CD4-positive, alpha-beta T cell treated with Interleukin-4 for 4 hours (primary cell): ENCODE measurements at places on chromosomes 16 and 17.

DNA sequence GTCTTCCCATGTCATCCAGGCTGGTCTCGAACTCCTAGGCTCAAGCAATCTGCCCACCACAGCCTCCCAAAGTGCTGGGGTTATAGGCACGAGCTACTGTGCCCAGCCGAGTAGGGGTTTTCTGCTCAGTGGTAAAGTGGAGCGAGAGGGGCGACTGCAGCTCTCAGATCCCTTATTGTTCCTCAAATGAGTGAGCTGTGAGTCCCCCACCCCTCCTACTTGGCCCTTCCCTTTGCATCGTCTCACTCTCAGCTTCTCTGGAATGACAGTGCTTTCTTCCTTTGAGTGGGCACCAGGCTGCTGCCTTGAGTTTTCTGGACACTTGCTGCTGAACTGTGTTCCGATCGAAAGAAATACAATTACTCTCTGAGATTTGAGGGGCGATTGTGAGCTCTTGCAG is 63.5 kb downstream of the MSI2 start:
- no peak for DNase-seq

DNA sequence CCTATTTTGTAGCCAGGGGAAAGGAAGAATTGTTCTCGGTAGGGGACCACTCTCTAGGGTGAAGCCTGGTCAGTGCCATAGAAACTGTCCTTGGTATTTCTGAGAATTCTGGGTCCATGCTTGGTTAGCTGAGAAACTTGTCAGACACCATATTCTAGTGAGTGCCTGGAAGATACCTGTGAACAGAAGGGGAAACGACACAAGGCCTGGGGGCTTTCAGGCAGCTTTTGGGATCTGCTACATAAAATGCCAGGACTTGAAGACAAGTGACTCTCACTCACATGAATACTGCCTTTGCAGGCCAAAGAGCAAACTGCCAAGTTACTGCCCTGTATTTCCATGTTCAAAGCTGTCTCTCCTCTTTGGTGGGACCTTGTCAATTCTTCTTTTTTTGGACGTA is 18.3 kb downstream of the ODF4 start:
- no peak for DNase-seq

- no peak for DNase-seq
These were observed 25.5 kb upstream of the CBLN1 start for GRCh38 chr16:49307176-49307575.

DNA sequence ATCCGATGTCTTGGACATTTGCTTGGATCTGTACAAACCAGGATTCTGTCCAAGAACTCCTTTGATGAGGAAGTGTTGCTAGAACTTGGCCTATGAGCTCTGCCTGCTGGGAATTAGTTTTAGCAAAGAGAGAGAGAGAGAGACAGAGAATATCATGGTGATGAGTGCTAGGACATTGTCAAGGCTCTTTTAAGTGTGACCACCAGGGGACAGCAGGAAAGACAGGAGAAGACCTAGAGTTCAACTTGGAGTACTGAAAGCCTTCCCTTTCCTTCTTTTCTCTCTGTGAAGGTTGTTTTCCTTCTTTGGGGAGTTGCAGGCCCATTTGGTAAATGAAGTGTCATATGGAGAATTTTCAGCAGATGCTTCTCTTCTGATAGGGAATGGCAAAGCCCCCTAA is 389.2 kb upstream of the HSBP1 start:
- DNase-seq = no peak

DNA sequence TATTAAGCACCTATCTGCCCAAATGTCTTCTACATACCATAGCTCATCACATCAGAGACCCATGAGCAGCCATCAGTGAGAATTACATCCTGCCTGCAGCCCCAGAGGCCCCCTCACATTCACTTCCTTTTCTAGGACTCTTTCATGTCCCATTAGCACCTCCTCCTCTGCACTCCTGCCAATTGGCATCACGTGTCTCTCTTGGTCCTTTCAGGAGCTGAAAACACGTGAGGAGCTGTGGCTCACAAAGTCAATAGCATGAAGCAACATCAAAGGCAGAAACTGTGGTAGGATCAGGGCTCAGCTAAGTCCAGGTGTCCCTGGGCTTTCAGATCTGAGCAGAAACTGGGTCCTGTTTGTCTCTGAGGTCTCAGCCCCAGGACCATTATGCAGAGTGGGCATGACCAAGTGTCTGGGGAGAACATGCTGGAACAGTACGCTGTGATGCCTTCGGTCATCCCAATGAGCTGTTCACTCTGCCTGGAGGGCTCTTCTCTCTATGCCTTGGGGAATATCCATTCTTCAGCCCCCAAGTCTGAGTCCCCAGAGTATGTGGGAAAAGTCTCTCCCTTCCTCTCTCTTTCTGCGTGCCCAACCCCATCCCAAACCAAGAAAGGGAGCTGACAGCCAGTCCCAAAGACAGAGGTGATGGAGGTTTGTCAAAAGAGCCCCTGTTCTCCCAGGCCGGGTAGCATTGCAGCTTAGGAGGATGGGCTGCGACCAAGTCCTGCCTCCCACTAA is 457.0 kb upstream of the CDH5 start:
- no peak for DNase-seq

DNA sequence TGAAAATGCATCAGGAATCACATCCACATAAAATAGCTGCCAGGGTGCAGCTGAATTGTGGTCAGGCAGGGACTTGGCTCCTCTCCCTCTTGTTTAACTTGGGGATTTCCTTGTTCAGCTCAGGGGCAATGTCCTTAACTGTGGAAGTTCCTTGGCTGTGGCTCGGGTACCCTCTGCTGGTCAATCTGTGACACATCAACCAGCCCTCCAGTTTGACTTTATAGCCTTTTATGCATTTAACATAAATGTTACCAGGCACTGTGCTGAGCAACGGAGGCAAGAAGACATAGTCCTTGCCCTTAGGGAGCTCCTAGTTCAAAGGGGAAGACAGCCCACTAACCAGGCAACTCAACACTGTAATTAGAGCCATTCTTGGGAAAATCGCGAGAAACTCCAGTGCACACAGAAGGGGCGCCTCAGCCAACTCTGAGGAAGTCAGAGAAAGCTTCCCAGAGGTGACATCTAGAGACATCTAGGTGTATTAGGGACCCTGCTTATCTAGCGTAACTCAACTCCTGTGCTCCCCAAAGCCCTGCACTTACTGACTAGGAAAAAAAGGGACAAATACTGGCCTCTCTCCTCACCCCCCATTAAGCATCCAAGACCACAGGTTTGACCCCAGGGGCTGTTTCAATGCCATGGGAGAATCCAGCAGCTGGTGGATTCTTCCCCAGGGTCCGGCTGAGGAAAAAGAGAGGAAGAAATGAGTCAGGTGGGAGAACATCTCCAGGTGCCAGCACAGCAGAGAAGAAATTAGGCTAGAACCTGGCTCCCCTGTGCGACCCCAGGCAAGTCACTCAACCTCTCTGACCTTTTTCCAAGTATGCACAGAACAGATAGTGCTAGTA is 17.3 kb upstream of the EEF2K start:
- DNase-seq = peak; percentile 85

DNA sequence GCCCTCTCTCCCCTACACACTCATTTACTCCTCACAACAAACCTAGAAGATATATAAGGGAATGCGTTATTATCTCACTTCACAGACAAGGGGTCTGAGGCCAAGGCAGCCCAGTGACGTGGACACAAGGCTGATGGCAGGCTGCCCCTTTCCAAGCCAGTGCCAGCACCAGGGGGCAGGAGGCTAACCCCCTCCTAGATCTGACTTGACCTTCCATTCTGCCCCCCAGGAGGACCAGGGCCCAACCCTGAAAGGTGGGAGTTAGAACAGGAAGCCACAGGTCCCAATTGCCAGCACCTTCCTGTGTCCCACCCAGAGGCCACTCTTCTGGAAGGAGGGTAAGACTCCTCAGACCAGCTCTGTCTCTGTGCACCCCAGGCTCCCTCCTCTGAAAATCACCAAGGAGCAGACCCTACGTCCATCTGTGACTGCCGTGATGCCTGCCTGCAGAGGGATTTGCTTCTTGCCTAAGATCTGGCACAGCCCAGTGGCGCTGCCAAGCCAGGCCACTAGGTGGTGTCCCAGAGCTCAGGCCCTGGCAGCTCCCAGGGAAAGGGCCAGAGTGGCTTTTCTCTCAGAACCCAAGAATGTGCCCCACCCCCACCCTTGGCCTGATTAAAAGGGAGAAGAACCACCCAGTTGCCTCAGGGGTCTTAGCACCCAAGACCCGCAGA is 42.4 kb upstream of the MRPS23 start:
- DNase-seq = peak; percentile 74

DNA sequence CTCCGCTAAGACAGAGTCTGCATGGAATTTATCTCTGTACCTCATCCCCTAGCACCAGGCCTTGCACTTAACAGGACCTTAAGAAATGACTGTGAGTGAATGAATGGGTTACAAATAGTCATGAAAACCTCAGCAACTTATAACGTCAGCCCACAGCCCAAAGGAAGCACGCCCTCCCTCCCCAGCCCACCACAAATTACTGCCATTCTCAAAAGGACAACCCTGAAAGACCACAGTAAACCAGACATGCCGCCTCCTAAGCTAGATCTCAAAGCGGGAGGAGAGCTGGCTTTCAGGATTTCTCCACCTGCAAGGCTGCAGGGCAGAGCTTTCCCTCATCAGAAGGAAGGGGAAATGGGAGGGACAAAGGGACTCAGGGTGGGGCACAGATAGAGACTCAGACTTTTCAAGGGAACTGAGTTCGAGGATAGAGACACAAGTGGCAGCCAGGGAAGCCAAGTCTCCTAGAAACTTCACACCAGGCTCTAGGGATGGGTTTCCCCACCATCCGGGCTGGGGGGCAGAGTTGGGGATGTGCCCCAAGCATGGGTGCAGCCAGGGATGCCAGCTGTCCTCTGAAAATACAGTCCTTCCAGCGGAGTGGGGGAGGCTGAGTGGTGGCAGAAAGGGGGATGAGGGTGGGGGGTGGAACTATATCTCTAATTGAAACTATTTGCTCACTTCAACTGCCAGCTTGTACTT is 56.7 kb downstream of the PLXDC1 start:
- DNase-seq = peak; percentile 42

DNA sequence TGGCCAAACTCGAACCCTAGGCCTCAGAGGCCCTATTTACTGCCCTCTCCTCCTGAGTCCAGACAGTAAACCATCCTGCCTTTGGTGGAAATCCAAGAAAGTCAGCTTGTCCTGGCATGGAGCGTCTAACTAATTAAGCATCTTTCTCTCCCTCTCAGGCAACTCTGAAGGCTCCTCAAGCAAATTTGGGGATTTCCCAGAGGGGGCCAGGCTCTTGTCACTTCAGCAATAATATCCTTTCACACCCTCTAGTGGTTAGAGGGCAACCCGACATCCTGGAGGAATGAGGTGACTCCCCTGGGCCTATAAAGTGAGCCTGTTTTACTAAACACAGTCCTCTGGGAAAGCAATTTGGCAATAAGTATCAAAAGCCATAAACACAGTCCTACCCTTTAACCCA is 60.4 kb downstream of the NOG start:
- DNase-seq = peak; percentile 60
